Colonic mucosa (tissue), 4 donors: ENCODE measurements at places on chromosomes 7 and 10.

DNA sequence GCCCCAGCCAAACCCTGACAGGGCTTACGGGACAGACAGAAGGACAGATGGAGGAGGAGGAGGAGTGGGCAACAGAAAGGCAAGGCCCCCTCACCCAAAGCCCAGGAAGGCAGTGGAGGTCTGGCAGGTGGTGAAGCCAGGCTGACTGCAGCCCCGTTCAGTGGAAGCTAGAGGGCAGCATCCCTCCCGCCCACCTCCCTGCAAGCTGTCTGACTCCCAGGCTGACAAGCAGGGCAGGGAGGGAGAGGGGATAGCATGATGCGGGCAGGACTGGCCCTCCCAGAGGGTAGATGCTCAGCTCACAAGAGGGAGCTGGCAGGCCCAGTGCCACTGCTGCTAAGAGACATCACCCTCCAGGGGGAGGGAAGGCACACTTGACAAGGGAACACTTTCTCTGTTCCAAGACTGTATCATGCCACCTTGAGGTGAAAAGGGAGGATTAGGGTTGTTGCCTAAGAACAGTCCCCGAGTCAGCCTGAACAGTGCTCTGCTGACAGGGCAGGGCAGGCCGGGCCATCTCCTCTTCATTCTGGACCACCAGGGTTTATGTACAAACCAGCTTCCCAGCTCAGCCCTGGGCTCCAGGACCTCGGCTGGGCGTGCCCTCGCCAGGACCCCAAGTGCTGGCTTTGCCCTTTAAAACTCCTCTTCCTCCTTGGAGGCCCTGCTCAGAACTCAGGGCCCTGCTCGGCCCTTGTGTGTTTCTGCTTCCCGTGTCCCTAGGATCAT lies 61.8 kb downstream of the RASGEF1A start:
- peak; percentile 36 for DNase-seq

DNA sequence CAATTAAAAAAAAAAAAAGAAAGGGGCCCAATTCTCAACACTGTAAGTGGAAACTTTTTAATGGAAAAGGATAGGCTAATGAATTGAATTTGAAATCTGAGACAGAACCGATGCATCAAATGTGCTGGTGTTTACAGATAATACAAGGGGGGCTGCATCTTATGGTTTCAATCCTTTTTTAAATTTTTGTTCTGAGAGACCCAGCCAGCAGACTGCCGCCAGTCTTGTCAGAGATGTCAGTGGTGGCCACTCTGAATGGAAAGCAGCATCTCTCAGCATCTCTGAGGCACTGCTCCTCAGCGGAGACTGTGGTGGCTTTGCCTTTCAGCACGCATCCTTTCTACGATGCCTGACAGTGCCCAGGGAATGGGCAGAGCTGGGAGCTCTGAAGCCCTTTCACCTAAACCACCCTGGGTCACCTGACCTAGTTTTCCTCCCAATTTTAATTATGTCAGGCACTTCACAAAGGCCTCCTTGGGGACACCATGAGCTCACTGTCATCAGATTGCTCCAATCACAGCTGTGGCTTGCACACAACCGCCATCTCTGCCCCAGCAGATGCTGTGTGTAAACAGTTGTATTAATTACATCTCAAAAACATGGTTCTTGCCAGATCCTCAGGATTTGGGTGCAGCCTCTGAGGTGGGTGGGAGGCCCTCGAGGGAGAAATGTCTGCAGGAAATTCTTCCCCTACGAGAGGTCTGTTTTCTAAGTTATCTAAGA lies 81.2 kb downstream of the EGFR start:
- no peak for DNase-seq

GRCh38 chr7:34019301-34019790 lies 114.0 kb downstream of the BMPER start:
- no peak for DNase-seq

DNA sequence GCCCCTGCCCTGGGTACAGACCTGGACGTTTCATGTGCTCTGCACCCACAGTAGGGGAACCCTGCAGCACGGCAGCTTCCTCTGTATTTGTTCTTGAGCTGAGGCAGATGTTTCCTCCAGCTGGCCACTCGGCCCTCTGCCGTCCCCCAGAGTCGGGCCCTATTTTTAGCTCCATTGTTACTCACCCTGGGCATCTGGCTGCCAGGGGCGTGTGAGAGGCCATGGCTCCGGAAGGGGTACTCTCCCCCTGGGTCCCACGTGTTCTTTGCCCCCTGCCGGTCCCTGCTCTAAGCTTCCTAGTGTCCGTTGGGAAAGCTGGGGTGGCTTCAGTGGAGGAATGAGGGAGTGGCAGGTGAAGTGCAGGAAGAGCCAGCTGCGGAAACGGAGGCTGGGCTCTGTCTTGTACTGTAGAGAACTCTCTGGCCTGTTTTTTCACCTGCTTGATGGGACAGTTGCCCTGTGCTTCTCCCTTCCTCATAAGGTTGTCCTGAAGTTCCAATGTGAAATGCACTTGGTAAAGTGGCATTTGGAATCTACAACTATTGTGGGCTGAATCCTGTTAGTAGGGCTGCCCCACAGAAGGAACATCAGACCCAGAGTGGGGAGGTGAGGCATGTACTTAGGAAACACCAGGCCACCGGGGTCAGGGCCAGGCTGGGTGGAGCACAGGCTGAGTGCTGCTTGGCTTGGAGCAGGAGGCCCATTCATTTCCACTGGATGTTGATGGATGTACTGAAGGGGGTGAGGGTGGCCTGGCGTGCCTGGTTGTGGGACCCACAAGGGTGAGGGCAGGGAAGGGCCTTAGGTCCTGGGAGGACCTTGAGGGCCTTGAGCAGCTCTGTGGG lies 30.6 kb downstream of the PALD1 start:
- peak; percentile 33 for DNase-seq

DNA sequence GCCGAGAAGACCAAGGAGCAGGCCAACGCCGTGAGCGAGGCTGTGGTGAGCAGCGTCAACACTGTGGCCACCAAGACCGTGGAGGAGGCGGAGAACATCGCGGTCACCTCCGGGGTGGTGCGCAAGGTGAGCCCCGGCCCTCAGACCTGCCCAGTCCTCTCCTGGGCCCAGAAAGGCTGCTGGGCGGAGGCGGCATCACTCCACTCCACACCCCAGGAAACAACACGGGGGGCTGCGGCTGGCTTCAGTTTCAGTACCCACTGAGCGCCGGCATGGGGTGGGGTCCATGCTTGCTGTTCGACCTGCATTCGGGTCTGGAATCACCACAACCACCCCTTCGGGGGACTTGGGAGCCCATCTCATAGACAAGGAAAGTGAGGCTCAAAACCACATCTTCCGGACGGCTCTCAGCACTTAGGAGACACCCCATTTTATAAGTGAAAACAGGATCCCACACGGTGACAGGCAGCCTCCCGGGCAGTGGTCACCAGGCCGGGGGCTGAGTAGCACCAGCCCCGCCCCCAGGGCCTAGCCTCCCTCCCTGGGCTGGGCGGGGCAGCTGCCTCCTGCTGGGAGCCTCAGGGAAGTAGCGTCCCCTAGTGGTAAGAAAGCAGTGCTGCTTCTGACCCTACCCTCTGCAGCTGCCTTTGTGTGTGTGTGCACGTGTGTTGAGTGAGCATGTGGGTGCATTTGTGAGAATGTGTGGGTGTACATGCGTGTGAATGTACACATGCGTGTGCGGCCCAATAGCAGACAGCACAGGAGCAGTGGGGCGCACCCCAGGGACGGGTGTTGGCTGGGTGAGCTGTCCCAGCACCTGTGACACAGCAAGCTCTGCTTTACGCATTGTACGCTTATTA lies 1.8 kb downstream of the SNCG start:
- peak; percentile 44 for DNase-seq

DNA sequence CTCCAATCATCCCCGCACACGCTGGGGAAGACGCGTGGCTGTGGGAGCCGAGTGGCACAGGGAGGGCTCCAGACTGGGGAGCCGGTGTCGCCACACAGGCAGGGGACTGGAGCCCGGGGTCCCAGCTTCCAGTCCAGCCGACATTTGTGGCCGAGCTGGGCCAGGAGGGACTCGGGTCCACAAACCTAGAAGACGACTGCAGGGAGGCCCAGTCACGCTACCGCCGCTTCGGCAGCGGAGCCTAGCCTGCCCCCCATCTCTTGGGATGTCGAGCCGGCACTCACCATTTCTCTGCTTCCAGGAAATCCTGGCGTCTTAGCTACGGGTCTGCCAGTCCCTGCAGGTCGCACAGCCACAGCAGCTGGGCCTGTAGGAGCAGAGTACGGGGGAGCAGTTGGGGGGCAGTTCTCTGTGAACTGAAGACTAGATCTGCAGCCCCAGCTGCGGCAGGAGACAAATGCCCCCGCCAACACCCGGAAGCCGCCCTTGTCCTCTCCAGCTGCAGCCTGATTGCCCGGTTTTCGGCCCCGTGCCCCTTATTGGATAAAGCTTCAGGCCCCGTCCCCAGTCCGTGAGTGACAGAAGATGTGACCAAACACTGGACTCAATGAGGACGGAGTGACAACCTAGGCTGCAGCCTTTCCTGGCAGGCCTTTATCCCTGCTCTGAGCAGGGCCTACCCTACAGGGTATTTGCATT lies 270.7 kb downstream of the ZNF33B start:
- DNase-seq: peak; percentile 85
